ENCODE measurements at places on chromosomes 2 and 18.

- DNase-seq: no peak
These were observed 691.3 kb downstream of the LRP1B start for GRCh38 chr2:141439524-141439923.

GRCh38 chr2:230231251-230231650, 5.7 kb downstream of the SP140 start:
- no peak for DNase-seq

GRCh38 chr2:168047091-168047690, 200.2 kb downstream of the STK39 start:
- no peak for DNase-seq

DNA sequence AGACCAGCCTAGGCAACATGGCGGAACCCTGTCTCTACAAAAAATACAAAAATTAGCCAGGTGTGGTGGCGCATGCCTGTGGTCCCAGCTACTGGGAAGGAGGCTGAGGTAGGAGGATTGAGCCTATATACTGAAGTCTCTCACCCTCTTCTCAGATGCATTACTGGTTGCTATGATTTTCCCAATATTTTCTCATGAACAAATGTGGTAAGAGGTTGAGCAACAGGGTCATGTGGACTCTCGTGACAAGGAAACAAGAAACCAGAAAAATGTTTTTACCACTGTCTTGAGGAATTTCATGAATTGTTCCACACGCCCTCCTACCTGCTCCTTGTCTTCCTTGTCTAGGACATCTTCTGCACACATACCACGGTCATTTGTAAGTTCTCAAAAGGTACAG, 12.4 kb downstream of the LMAN2L start:
- DNase-seq: no peak

GRCh38 chr2:46181306-46181705, 115.9 kb upstream of the EPAS1 start:
- peak; percentile 10 for DNase-seq

GRCh38 chr2:160932960-160933359, 227.3 kb upstream of the TANK start:
- no peak for DNase-seq

DNA sequence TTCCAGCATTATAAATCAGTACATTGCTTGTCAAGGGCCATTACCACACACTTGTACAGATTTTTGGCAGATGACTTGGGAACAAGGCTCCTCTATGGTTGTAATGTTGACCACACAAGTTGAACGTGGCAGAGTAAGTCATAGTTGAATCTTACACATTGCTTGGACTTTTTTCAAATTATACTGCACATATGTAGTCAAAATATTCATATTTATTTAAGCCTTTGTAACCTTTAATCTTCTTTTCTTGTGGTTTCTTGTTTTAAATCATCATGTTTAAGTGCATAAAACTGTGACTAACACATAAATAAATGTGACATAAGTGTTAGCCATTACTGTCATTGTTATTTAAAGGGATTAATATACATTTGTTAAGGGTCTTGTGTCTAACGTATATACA, 52.1 kb upstream of the EPB41L5 start:
- no peak for DNase-seq

DNA sequence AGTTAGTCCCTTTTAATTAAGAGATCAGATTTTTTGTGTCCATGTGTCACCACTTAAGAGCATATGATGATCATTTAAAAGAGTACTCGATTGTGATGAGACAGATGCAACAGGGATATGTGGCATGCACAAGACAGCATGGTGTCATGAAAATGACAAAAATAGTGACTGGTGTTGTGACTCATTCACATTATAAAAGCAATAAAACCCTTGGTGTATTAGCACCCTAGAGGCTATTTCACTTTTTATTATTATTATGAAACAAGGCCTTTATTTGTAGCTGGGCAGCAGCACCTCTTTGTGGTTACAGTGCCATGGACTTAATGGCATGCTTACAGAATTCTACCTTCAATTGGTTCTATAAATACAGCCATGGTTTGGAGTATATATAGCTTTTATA, 1296.0 kb upstream of the ZEB2 start:
- DNase-seq: no peak

DNA sequence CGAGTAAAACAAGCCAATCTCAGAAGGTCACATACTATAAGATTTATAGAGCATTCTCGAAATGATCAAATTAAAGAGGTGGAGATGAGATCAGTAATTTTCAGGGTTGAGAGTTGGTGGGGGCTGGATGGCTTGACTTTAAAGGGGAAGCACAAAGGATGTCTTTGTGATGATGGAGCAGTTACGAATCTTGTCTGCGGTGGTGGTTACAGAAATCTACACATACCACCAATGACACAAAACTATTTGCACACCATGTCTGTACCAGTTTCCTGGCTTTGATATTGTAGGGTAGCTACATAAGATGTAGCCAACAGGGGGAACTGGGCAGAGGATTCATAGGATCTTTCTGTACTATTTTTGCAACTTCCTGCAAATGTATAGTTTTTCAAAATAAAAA, 190.6 kb upstream of the SMIM21 start:
- DNase-seq: no peak

DNA sequence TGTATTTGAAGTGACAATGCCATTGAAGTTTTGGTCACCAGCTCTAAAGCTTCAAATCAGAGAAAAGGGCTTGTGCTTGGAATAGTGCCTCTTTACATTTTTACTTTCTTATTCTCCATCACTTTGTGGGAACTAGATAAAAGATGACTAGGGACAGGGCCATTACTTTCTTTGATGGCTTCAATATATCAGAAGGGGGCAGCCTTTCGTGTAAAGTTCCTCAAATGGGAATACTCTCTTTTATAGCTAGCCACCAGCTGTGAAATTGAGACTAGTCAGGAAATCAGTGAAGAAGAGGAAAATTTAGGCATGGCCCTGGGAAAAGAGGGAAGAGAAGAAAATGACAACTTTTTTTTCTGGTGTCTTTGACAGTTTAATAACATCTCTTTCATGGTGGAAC, 242.5 kb downstream of the DCC start:
- DNase-seq: no peak

DNA sequence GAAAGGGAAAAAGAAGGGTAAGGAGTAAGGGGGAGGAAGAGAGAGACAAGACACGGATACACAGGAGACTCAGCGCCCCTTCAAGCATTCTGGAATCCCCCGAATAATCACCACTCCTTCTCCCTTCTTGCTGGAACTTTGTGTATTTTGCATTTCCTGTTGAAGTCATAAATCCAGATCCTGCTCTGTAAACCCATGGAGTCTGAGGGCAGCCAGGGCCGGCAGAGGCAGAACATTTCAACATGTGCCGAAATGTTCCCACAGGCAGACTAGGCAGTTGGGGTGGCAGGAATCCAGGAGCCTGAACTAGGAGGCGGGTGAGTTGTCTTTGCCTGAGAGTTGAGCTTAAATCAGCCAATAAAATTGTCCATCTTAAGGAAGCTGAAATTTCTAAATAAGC, 193.1 kb downstream of the SH3RF3 start:
- DNase-seq: no peak

All from natural killer cell treated with Interleukin-12 subunit alpha and Interleukin-12 subunit beta and Interleukin-15 and Interleukin-18, amount 100 ng/mL, for 72 hours (primary cell).